ENCODE measurements at places on chromosomes 6 and 20.

- DNase-seq: no peak
These were observed 179.1 kb downstream of the NFATC2 start for GRCh38 chr20:51363378-51363777.

- no peak for DNase-seq
These were observed 14.7 kb downstream of the PABPC1L start for GRCh38 chr20:44924541-44924940.

DNA sequence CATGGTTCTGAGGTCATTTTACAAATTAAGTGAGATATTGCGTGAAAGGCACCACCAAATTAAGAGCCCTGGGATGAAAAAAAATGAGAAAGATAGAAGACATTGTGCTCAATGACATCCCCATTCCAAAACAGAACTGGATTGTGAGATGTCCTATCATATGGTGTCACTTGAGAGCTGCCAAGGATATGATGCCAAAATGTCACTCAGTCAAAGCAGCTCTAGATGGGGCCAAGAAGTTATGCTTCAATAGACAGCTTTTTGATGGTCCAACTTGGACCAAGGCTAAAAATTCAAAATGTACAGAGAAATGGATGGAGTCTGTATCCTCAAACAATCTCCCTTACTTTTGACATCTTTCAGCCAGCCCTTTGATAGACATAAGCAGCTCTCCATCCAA lies 180.8 kb downstream of the UST start:
- DNase-seq: no peak

- DNase-seq: no peak
These were observed 9.6 kb upstream of the DEFB121 start for GRCh38 chr20:31415653-31416052.

- DNase-seq: no peak
These were observed 691.8 kb downstream of the QKI start for GRCh38 chr6:164106345-164106769.

DNA sequence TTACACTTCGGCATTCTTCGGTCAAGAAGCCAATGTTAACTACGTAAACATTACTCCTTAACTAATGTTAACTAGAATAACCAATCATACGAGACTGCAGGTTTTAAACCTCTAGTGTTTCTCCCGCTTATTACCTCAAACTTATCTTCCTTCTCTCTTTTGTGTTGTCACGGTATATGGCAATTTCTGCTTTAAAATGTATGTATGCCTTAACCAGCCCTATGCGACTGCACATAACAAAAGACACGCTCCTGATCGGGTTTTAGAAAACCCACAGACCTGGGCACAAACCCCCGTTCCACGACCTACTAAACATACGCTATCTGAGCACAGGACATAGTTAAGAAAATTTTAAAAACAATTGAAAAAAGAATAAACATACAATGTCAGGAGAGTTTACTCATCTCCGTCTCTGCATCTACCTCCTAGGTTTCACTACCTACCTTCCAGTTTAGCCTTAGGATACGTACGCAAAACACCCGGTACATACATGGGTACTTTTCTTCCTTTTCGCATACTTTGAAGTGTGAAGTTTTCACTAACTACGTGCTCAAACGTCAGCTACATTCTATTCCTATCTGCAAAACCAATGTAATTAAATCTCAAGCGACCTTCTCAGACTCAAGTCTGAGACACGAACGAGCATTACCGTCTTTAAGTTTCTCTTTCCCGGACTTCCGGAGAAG lies 1.1 kb downstream of the CD164 start:
- no peak for DNase-seq

Data from cortex of kidney (tissue), 1 donor.